Cardiac muscle cell (in vitro differentiated cells and primary cell): ENCODE measurements at places on chromosomes 1 and 21. TPM values are rescaled to one million over a fixed set of nuclear protein-coding genes. Genes with fewer than 3 reads are reported as not detected.

AXDND1 gene
- polyA plus RNA-seq = 0.70 and 0.87 TPM in 2 replicates

GRCh38 chr1:41465741-41466140 lies 18.7 kb downstream of the EDN2 start:
- H3K27ac ChIP-seq = no peak overlapping the region
- H3K4me1 ChIP-seq = no peaks in the 10 kb centered on the region
- no peaks in the 10 kb centered on the region for H3K27me3 ChIP-seq
- no peak overlapping the region for H3K4me3 ChIP-seq
- no peak for DNase-seq

GRCh38 chr1:117696561-117696960 lies 90.7 kb downstream of the TENT5C start:
- H3K36me3 ChIP-seq = no peaks in the 10 kb centered on the region
- DNase-seq = peak; percentile 83
- no peaks in the 10 kb centered on the region for H3K4me1 ChIP-seq
- no peak overlapping the region for H3K4me3 ChIP-seq

DNA sequence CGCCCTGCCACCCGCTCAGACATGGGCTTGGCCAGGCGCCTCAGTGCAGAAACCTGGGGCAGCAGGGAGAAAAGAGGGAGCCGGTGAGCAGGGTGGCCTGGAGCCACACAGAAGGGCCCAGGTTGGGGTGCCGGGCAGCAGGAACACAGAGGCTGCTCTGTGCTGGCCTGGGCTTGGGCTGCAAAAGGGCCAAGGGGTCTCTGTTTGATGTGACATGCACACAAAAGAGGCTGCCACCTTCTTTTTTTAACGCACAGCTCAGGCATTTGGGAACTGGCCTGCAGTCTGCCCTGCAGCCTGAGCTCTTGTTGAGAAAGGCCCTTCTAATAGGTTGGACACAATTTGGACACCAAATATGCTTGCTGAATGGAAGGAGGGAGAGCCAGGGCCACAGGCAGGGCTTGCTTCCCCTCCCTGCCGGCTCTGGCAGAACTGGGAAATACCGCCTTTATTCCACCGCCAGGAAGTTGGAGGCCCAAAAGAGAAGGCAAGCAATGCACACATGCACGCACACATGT lies 32.4 kb downstream of the KIF21B start:
- no peaks in the 10 kb centered on the region for H3K36me3 ChIP-seq
- H3K4me3 ChIP-seq = no peak overlapping the region
- no peak for DNase-seq
- no peaks in the 10 kb centered on the region for H3K27me3 ChIP-seq
